ENCODE measurements at places on chromosomes 3 and 15.

DNA sequence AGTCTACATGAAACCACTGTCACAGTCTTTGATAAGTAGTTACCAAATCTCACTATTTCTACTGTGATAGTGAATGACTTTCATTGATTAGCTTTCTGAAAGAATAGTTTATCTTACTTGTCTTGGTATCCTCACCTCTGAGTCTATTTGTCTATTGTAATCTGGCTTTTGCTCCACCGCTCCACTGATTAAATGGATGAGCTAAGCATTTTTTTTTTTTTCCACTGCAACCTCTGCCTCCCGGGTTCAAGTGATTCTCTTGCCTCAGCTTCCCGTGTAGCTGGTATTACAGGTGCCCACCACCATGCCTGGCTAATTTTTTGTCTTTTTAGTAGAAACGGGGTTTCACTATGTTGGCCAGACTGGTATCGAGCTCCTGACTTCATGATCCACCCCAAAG lies 12.9 kb downstream of the BBS4 start:
- DNase-seq = no peak

- no peak for DNase-seq
Observed at GRCh38 chr3:126964261-126964660, 18.7 kb upstream of the PLXNA1 start.

- DNase-seq = no peak
Observed at GRCh38 chr3:47015151-47015550, 35.7 kb downstream of the NBEAL2 start.

DNA sequence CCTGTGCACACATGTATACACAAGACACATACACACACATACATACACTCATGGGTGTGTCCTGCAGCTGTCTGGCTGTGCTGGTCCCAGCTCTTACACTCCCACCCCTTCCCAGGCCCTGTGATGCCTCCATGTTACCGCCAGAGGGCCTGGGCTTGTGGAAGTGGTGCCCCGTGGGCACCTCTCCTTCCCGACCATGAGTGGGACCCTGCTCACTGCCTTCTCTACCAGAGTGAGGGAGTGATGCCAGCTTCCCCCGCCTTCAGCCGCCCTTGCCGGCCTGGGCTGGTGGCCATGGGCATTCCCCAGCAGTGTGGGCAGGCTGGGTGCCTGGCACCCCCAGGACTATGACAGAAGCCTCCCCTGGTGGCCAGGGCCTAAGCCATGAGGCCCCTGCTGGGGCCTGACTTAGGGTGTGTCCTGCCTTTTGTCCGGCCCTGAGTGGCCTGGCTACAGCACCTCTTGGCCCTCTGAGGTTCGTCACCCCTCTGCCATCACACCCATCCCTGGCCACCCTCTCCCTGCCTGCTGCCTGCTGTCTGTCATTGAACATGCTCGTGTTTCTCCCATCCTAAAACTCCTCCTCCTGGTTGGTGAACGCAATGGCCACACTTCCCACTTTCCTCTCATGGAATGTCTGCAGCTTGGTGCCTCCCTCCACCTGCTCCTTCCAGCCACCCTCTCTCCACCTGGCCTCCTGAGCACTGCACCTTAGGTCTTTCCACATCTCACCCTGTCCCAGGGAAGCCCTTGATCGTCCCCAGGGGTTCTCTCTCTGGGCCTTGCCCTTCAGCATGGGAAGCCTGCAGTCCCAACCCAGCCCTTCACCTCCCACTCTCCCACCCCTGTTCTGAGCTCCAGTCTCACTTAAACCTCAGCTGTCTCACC lies 14.6 kb downstream of the HDAC11 start:
- peak; percentile 33 for DNase-seq

DNA sequence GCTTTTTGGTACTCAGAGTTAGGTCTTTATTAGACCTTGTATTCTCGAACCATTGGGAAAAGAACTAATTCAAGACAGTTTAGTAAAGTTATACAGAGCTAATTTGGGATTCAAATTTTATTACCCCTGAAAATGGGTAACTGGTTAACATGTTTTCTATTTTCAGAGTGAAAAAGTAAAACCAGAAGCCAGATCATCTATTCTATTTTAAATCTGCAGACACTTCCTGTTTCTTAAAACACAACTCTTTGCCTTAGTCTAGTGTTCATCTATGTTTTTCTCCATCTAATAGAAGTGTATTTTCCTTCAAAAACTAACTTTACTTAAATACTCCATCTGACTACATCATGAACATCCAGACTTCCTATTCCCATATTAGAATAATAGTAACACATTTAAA lies 113.4 kb downstream of the CCNL1 start:
- no peak for DNase-seq

DNA sequence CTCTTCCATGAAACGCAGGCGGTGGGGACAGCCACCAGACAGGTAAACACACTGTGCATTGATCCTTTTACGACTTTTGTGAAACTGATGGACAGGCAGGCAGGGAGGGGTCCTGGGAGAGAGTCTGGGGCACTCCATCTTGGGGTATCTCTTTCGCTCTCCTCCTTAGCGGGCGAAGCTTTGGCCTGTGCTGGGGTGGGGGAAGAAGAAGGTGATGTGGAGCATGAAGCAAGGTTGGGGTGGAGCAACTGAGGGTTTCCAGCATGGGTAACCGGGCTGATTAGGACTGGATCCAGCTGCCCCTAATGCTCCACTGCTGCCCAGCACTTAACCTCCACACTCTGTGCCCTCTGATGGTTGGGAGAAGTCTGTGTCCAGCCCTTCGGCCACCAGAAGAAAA lies 25.6 kb downstream of the MUC20 start:
- no peak for DNase-seq

DNA sequence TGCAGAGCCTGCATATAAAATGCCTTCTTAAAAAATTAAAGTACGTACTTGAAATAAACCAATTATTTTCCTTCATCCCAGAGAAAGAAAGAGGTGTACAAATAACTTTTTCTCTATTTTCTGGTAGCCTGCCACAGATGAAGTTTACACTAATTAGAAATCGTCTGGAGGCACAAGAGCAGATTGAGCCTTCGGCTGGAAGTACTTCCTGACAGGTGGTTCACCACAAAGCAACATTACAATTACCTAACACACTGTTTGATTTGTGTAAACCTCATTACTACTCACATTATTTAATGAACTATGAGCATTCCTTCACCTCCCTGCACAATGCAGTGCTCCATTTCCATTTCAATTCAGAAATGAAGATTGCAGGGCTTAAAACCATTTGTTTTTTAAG lies 856.1 kb downstream of the SI start:
- no peak for DNase-seq

DNA sequence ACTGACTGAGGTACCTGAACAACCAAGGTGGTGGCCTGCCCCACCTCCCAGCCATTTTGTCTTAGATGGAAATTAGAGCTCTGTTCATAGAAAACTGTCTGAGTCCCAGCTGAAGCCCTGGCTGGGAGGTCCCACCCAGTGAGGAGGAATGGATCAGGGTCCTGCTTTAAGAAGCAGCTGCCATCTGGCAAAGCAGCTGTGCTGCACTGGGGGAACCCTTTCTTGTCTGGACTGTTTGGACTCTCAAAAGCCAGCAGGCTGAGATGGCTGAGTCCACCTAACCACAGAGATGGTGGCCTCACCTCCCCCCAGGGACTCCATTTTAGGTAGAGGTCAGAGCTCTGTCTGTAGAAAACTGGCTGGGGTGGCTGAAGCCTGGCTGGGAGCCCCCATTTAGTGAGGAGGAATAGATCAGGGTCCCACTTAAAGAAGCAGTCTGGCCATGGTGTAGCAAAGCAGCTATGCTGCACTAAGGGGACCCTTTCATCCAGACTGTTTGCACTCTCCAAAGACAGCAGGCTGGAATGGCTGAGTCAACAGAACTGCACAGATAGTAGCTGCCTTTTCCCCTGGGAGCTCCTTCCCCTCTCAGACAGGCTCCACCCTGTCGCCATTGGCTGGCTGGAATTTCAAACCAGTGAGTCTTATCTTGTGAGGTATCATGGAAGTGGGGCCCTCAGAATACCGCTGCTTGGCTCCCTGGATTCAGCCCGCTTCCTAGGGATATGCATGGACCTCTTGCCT lies 116.9 kb downstream of the EPHA6 start:
- DNase-seq = no peak

- peak; percentile 21 for DNase-seq
Observed at GRCh38 chr3:197155046-197155445, 125.4 kb upstream of the MELTF start.

DNA sequence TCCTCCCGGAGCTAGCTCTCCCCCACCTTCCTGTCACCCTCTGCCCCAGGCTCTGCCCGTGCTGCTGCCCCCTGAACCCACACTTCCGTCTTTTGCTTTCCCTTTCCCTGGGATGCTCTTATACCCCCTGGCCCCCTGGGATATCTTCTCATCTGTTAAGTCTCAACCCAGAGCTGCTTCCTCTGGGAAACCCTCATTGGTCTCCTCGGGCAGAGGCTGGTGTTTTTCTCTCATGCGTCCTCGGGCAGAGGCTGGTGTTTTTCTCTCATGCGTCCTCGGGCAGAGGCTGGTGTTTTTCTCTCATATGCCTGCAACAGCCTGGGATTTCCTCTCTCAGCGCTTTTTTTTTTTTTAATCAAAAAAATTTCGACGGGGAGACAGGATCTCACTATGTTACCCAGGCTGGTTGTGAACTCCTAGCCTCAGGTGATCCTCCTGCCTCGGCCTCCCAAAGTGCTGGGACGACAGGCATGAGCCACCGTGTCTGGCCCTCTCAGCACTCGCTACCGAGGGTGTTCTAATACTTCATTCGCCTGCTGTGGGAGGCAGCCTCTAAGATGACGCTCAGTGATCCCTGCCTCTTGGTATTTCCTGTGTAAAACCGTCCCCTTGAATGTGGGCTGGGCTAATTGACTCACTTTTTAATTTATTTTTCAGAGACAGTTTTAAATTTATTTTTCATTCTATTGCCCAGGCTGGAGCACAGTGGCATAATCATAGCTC lies 62.7 kb upstream of the TFRC start:
- peak; percentile 90 for DNase-seq

GRCh38 chr15:87799428-87799827 lies 457.1 kb downstream of the NTRK3 start:
- DNase-seq = no peak

DNA sequence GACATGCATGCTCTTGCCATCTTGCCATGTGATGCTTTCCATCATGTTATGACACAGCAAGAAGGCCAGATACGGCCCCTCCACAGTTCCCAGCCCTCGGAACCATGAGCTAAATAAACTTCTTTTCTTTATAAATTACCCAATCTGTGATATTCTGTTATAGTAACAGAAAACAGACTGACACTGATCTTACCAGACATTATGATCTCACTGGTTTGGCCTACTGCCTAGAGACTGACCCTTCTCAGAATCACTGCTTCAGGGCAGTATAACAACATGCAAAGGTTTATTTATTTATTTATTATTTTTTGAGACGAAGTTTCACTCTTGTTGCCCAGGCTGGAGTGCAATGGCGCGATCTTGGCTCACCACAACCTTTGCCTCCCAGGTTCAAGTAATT lies 14.0 kb downstream of the ZNF619 start:
- peak; percentile 79 for DNase-seq

DNA sequence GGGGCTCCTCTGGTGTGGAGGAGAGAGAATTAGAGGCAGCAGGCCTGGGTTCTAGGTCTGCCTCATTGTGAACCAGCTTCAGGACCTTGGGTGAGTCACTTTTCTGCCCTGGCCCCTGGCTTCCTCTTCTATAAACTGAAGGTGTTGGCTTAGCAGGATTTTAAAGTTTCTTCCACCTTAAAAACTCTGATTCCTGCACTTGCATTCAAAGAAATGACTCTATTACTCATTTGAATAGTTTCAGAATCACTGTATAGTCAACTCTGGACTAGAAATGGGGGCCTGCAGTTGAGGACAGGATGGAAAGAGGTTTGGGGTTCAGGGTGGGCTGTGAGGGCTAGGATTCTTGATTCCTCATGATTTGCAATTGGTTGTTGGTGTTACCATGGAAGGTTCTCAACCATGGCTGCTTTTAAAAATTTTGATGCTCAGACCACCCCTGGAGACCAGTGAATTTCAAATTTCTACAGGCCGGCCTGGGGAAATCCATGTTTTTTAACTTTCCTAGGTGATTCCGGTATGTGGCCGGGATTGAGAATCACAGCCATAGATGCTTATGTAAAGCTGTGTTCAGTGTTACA lies 19.9 kb downstream of the SMAD3 start:
- DNase-seq = no peak

GRCh38 chr15:101610611-101611000 lies 41.6 kb downstream of the TM2D3 start:
- DNase-seq = no peak

- no peak for DNase-seq
Observed at GRCh38 chr15:56086566-56086965, 93.2 kb upstream of the NEDD4 start.

- peak; percentile 33 for DNase-seq
Observed at GRCh38 chr3:186967686-186968085, 37.4 kb downstream of the ST6GAL1 start.
